ENCODE measurements at places on chromosomes 11 and 22. TPM values are rescaled to one million over a fixed set of nuclear protein-coding genes. Genes with fewer than 3 reads are reported as not detected.

GRCh38 chr11:94077552-94078293, 50.9 kb upstream of the PANX1 start:
- DNase-seq = no peak

GRCh38 chr11:48106166-48106565, 110.4 kb upstream of the OR4B1 start:
- DNase-seq = no peak

The MYOD1 gene
- total RNA-seq = not detected

DNA sequence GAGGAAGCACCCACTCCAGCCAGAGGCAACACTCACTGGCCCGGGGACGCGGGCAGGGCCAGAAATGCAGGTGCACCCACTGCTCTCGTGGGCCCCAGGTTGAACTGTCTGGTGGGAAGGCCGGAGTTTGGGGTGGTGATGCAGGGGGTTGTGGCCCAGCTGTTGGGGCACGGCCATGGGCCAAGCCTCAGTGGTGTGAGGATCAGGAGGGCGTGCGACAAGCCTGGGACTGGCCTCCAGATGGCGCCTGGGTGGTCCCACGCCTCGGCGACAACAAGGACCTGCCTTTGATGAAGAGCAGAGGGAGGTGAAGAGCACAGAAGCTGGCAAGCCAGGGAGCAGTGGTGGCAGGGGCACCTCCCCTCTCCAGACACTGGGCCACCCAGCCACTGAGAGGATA, 240.8 kb downstream of the BRD1 start:
- DNase-seq = peak; percentile 5

DNA sequence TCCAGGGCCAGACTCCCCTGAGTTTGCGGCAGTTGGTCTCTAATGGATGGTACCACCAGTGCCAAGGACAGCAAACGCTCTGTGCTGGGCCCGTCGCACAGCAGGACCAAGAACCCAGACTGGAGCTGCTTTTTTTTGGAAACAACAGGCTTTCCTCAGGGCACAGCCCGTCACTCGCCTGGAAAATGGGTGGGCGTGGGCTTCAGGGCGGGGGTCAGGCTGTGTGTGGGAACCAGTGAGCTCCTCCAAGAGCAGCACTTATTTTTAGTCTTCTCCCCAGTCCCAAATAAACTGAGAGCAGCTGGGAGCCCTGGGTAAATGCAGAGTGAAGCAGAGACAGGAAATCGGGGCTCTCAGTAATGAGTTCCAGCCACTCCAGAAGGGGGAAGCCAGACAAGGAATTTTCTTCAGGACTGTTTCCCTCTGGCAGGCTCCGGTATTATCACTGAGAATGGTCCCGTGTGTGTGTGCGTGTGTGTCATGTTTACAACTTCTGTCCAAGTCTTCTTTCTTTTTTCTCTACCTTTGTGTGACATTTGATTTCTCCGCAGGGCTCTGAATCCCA, 63.0 kb downstream of the PPFIBP2 start:
- no peak for DNase-seq

DNA sequence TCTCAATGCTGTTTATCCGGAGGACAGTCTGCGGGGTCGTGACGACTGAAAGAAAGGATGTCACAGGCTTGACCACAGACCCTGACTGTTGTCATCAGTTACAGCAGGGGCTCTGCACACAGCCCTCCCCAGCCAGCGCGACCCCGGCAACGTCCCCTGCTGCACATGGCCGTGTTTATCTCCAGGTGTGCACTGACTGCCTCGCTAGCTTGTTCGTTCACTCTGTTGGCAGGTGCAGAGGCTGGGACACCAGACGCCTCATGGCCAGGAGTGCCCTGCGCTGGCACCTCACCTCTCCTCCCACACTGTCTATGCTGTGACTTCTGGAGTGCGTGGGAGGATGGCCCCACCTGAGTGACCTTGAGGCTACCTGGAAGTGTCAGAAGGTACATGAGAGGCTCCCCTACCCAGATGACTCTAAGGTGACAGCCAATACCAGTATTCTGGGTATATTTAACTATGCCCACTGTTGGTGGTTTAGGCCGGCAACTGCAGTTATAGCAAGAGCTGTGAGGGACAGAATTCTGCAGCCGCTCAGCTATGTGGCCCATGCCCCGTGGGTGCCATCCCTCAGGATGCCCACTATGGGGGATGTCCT, 12.2 kb downstream of the MRPL21 start:
- no peak for DNase-seq

DNA sequence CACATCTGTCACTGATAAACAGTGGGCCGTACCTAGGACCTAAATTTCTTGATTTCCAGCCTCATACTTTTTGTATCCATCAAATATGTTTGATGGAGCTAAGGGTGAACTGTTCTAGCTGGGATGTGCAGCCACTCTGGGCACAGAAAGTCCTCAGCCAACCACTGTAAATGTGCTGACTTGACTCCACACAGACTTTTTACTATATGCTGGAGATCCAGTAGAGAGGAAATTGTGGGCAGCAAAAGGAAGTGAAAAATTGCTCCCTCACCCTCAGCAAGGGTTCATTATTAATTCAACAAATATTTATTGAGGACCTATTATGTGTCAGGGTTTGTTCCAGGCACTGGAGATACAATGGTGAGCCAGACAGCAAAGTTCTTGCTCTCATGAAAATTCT, 54.2 kb upstream of the AMPD3 start:
- no peak for DNase-seq

The MPPED2 gene
- total RNA-seq = 1.4 TPM

DNA sequence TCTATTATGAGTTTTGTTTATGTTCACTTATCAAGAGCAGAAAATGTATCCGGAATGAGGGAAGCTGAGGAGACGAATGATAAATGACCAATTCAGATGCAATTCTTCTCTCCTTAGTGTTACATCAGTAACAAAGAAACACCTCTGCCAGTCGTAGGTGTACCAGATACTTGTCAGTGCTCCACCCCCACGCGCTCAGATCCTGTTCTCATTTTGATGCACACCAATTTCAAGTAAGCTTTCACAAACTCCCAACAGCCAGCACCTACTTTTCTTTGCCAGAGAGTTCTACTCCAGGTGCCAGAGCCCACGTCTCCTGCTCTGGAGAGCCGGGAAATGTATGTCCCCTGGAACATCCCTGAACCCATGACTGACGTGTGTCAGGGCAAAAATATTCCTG, 43.7 kb downstream of the OR8B12 start:
- no peak for DNase-seq

DNA sequence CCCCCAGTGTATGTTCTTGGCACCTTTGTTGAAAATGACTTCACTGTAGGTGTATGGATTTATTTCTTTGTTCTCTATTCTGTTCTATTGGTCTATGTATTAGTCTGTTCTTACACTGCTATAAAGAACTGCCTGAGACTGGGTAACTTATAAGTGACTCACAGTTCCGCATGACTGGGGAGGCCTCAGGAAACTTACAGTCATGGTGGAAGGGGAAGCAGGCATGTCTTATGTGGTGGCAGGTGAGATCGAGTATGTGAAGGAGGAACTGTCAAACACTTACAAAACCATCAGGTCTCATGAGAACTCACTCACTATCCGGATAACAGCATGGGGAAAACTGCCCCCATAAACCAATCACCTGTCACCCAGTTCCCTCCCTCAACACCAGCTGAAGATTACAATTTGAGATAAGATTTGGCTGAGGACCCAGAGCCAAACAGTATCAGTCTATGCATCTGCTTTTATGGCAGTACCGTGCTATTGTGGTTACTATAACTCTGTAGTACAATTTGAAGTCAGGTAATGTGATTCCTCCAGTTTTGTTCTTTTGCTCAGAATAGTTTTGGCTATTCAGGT, 836.2 kb downstream of the DLG2 start:
- DNase-seq = no peak

- DNase-seq = no peak
Observed at GRCh38 chr22:40504285-40505249, 132.0 kb downstream of the MRTFA start.

GRCh38 chr11:103624708-103625623, 411.5 kb upstream of the DDI1 start:
- no peak for DNase-seq

GRCh38 chr22:19892257-19892879, 37.7 kb upstream of the GNB1L start:
- DNase-seq = no peak

All from transverse colon (tissue), 4 donors.